ENCODE measurements at places on chromosomes 3 and 15.

GRCh38 chr15:29055876-29056275, 170.1 kb downstream of the APBA2 start:
- no peak for DNase-seq

- DNase-seq: no peak
These were observed 169.7 kb upstream of the BFSP2 start for GRCh38 chr3:133230195-133230594.

- no peak for DNase-seq
These were observed 28.8 kb downstream of the CYP8B1 start for GRCh38 chr3:42846685-42847522.

DNA sequence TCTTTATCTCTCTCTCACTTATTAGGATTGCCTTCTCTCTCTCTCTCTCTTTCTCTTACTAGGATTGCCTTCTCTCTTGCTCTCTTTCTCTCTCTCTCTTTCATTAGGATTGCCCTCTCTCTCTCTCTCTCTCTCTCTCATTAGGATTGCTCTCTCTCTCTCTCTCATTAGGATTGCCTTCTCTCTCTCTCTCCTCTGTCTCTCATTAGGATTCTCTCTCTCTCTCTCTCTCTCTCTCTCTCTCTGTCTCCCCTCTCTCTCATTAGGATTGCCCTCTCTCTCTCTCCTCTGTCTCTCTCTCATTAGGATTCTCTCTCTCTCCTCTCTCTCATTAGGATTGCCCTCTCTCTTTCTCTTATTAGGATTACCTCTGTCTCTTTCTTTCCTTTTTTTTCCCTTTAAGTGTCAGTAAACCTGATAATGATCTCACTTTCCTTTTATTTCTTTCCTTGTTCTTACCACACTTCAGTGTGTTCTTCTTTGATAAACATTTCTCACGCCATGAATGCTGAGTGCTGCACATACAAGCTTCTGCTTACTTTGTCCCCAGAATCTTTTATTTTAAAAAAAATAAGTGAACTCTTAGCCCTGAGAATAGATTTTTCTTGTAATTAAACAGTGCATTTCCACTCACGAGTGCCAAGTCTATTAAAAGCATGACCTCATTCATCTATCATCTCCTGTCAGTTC, 243.4 kb upstream of the TBC1D5 start:
- DNase-seq: no peak

DNA sequence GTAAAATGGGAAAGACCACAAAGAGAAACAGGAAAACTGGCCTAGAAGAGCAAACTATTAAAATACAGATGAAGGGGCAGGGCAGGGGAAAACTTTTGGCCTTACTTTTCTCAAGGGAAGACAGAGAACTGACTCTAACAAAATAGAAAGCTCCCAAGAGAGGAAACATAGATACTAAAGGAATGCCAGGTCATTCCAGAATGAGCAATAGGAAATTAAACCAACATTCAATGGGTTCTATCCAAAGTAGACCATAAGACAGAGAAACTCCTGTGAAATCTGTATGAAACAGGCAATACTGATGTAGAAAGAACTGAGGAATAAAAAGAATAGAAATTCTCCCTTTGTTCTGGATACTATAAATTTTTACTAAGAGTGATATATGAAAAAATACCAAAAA, 491.8 kb downstream of the MECOM start:
- DNase-seq: no peak

DNA sequence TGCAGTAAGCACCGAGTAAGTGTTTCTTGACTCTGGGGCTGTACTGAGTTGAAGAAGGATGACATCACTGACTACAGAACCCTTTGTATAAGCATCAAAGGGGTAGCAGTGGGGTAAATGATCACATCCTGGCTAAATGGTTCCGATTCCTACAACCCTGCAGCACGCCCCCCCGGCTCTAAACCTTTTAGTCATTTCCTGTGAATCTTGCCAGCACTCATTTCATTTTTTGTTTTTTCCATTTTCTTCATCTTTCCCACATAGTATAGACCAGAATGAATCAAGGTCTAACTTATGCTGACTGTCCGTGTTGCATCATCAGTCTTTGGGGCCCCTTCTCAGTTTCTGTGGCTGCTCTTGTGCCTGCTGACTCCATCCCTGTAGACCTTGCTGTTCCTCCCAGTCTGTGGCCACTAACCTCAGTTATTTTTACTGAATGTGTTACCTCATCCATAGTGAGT, 383.1 kb upstream of the TPRG1 start:
- no peak for DNase-seq

Data from glutamatergic neuron (in vitro differentiated cells).